Urinary bladder (tissue), 4 donors: ENCODE measurements at places on chromosomes 7 and 10. TPM values are rescaled to one million over a fixed set of nuclear protein-coding genes. Genes with fewer than 3 reads are reported as not detected.

DNA sequence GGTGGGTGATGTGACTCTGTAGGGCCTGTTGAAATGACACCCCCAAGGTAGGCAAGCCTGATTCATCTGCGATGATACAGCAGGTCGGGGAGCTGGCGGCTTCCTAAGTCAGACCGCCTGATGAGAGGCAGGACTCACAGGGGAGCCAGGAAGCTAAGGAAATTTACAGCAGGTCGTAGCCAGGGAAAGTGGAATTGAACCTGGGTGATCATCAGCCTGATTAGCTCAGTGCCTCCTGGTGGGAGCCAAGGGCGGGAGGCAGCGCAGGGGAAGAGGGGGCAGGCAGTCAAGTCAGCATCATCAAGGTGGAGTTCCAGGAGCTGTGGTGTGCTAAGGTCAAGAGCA is 18.5 kb upstream of the TRIM56 start:
- no peak for DNase-seq

- no peak for DNase-seq
Measured at GRCh38 chr7:42210779-42211178, 26.2 kb downstream of the GLI3 start.

- no peak for DNase-seq
Measured at GRCh38 chr7:148201992-148202391, 388.6 kb upstream of the C7orf33 start.

GRCh38 chr10:32023264-32023663 is 33.0 kb downstream of the KIF5B start:
- DNase-seq = no peak

GRCh38 chr7:137987968-137988367 is 13.9 kb downstream of the CREB3L2 start:
- DNase-seq = no peak

DNA sequence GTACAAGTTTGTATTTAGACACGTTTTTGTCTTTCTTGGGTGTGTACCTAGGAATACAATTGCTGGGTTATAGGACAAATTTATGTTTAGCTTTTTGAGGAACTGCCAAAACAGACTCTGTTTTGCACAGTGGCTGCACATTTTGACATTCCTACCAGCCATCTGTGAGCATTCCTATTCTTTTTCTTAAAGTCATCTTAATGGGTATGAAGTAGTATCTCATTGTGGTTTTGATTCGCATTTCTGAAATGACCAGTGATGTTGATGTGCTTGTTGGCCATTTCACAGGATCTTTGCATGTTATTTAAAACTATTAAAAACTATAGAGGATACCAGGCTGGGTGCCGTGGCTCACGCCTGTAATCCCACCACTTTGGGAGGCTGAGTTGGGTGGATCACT is 32.6 kb upstream of the IL15RA start:
- no peak for DNase-seq

- no peak for DNase-seq
Measured at GRCh38 chr10:51188866-51189265, 114.6 kb downstream of the PRKG1 start.

DNA sequence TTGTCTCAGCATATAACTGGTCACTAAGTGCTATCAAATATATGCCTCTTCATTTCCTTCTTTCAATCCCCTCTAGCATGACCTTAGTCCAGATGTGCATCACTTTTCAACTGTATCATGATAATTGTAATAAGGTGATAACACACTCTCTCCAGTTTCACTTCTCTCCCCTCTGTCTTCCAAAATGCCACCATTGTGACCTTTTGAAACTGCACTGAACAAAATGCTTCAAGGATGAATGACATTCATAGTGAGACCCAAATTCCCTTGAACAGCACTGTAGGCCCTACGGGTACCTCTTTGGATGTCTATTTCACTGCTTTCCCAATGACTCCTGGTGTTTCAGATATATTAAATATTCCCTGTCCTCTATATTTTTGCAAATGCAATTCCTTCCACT is 224.8 kb downstream of the DNAJB9 start:
- DNase-seq = no peak

DNA sequence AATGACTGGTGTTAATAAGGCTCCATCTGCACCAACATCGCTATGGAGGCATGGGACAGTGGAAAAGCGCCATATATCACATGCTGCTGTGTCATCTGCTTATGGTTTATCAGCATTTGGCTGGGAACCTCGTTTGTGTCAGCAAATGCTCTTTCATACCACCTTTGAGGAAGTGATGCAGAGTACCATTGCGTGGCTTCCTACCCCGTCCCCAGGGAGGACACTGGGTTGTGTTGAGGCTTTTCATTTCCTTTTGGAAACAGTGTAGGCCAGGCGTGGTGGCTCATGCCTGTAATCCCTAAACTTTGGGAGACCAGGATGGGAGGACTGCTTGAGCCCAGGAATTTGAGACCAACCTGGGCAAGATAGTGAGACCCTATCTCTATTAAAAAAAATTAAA is 6.8 kb downstream of the TACR2 start:
- DNase-seq = no peak

DNA sequence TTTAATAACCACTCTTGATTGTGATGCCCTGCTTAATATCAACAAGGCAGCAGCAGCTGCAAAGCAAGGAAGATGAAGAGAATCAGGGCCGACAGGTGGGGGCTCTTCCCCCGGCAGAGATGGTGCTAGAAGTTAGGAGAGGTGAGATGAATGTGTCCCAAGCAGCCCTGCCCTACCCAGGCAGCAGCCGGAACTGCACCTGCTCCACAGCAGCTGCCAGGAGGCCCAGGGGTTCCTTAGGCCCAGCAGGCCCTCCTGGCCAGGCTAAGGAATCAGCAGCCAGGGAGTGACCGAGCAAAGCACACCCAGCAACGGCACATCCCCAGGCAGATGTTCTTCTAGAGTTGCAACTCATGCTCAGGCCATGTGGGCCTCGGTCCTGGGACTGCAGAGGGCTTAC is 17.9 kb downstream of the AFAP1L2 start:
- DNase-seq = no peak

DNA sequence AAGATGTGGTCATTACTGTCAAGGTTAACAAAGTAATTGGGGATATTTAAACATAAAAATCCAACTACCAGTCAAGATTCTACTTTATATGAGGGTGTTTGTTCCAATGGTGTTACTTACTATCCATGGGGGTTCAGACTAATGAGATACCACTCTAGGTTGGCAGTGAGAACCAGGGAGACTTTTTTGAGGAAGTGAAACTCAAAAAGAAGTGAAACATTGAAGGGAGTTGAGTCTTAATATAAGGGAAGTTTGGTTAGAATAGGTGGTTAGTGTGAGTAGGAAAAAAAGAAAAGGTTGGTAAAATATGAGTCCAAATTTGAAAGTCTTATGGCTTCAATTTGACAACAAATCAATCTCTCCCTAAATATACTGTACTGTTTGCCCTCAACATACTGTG is 123.6 kb upstream of the ANK3 start:
- no peak for DNase-seq

DNA sequence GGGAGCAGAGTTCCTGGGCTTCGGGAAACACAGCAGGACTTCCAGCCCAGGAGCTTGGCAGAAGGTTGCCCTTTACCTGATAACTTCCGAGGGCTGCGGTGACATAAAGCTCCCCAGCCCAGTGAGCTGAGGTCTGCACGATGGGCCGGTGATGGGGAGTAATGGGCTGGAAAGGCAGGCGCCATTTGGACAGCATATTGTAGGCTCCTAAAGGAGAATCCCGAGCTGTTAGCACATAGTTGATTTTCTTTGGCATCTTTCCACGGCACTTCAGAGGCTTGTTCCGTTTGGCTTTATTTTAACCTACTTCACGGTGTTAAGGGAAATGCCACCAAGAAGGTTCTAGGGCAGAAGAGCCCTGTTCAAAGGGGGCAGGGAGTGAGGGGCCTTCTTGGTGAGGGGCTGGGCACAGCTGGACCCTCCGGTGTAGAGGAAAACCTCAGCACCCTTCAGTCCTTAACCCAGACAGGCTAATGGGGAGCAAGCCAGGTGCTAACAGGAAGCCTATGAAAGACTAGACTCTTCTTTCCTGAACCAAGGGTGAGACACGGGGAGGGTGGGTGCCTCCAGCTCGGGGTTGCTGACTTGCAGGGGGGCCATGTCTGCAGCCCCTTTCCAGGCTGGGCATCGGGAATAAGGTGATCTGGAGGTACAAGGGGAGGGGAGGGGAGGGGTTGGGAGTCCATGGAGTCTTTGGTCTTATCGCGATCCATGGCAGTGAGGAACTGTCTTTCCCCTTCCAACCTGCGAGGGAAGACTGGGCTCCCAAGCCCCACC is 347.7 kb downstream of the GLRX3 start:
- DNase-seq = no peak

GRCh38 chr7:80902019-80902418 is 16.8 kb downstream of the SEMA3C start:
- no peak for DNase-seq

GRCh38 chr7:16791071-16791470 is 13.7 kb downstream of the AGR2 start:
- no peak for DNase-seq

DNA sequence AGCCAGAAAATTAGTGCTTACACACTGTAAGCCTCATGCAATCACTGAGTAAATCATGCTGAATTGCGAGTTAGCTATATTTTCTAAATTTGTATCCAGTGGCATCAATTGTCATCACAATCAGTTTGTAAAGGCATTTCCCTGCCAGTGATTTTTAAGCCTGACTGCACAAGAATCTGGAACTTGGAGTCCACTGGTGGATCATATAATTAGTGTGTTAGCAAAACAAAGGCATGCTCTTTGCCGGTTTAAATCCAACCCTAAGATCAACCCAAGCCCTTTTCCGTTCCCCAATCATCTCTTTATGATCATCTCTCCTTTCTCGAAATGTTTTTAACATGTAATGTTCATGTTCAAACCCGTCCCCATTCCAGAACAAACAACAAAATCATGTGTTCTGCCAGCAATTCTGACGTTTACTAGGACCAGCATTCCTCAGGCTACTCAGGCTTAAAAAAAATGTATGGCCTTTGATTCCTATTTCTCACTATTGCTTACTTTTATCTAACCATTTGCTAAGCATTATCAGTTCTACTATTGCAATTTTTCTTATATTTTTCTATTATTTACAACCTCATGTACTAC is 649.2 kb downstream of the SORCS1 start:
- DNase-seq = no peak

AKR1C4 gene
- not detected for total RNA-seq

IL2RA gene
- total RNA-seq = 0.37 TPM

DGKB gene
- total RNA-seq = 22.5 TPM

RGS10 gene
- 62.4 TPM for total RNA-seq
